ENCODE measurements at places on chromosomes 2 and 18. TPM values are rescaled to one million over a fixed set of nuclear protein-coding genes. Genes with fewer than 3 reads are reported as not detected.

The IL36RN gene
- polyA plus RNA-seq, result not detected

The AFF3 gene
- 13.8 TPM for polyA plus RNA-seq

GRCh38 chr2:201275069-201275468 is 14.7 kb downstream of the CASP8 start:
- no peak for DNase-seq

GRCh38 chr2:1626271-1626681 is 118.0 kb downstream of the PXDN start:
- no peak for DNase-seq

DNA sequence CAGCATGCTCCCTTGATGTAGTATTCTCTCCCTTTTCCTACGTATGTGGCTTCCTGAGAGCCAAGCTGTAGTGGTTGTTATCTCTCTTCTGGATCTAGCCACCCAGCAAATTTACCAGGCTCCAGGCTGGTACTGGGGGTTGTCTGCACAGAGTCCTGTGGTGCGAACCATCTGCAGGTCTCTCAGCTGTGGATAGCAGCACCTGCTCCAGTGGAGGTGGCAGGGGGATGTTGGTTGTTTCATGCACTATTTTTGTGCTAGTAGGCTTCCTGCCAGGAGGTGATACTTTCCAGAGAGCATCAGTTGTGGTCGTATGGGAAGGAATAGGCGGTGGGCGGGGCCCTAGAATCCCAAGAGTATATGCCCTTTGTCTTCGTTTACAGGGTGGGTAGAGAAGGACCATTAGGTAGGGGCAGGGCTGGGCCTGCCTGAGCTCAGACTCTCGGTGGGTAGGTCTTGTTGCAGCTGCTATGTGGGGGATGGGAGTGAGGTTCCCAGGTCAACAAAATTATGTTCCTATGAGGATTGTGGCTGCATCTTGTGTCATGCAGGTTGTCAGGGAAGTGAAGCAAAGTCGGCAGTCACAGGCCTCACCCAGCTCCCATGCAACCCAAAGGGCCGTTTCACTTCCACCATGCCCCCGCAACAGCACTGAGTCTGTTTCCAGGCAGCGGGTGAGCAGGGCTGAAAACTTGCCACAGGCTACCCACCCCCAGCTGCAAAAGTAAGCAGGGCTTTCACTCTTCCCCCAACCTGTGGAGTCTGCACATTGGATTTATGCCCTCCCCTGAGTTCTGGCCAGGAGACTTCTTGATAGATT is 1139.5 kb downstream of the BCL11A start:
- DNase-seq, result no peak

GRCh38 chr2:15169326-15170069 is 391.6 kb downstream of the NBAS start:
- DNase-seq, result peak; percentile 83

The ETAA1 gene
- 8.8 TPM for polyA plus RNA-seq

- no peak for DNase-seq
These were observed 222.2 kb upstream of the MEIS1 start for GRCh38 chr2:66212749-66213148.

The IHH gene
- polyA plus RNA-seq, result 0.05 TPM

DNA sequence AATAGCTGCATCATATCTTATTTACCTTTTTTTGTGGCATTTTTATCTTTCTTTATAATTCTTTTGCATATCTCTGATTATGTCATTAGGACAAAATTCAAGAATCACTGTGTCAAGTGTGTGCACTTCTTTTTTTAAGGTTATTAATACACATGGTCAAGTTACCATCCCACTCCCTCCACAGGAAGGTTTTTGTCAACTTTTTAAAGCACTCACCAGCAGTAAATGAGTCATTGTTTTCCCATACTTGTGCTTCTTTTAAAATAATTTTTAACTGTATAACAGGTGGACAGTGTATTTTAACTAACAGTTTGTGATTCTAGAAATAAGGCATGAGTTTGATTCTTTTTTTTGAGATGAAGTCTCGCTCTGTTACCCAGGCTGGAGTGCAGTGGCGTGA is 45.7 kb upstream of the FAM171B start:
- DNase-seq, result peak; percentile 9

The TDRD15 gene
- not detected for polyA plus RNA-seq

Data from BJ (cell line).